CD4-positive, CD25-positive, alpha-beta regulatory T cell (primary cell): ENCODE measurements at places on chromosomes 7 and 10. TPM values are rescaled to one million over a fixed set of nuclear protein-coding genes. Genes with fewer than 3 reads are reported as not detected.

- no peak for DNase-seq
Measured at GRCh38 chr10:117609095-117609795, 66.7 kb downstream of the EMX2 start.

DNA sequence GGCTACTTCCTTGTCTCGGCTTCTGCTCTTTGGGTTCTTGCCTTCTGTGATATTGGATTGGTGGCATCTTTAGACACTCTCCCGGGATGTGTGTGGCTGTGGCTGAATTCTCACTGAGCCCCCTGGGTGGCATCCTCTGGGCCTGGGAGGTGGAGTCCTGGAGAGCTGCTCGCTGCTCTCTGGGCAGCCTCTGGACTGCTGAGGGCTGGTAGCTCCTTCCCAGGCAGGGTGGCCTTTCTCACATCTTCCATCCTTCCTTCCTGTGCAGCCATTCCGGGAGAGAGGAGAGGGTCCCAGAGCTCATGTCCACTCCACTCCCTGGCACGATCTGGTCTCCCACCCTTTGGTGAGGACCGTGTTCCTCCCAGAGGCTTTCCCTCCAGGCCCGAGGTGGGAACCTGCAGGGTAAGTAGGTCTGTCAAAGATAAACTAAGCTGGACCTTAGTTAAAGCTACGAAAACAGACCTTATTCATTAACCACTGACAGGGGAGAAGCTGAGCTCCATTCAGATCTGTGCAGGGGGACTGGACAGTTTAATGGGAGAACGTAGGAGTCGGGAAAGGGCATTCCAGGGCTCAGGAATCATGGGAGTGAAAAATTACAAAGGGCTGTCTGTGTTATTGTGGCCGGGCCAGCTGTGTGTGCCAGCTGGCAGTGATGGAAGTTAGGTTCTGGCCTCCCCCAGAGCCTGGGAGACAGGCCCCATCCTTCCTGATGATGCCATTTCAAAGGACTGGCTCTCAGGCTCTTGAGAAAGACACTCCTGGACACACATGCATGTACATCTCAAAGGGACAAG, 8.7 kb downstream of the ATP6V0E2 start:
- no peak for DNase-seq

DNA sequence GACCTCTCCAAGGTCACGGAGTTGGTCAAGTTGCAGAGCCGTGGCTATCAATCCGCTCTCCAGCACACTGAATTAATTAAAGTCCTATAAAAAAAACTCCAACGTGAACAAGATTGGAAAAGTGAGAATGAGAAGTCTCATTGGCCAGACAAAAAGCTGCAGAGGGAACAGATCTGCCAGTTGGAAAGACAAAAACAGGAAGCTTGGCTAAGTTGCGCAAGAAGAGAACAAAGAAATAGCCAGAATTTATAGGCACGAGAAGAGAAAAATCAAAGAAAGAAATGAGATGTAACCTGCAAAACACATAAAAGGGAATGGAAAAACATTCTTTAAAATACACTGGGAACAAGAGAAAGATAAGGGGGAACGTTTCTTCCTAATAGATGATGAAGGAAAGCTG, 45.7 kb upstream of the CRTAC1 start:
- no peak for DNase-seq

GRCh38 chr7:33041631-33042428, 20.7 kb downstream of the NT5C3A start:
- no peak for DNase-seq

DNA sequence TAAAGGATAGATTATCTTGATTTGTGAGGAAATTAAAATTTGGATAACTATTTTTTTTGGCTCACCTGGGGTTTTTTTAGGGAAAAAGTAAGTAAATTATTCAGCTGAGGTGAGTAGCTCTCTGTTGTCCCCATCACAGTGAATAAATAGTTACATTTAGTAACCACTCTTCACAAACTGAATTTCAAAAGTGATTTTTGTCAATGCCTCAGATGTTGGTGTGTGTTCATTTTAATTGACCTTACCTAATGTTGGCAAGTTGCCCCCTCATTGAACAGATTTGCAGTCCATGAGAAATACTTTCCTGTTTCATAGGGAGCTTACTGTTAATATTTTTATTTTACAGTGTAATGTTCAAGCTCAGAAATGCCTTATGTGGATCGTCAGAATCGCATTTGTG, 18.3 kb downstream of the PLEKHA1 start:
- no peak for DNase-seq

DNA sequence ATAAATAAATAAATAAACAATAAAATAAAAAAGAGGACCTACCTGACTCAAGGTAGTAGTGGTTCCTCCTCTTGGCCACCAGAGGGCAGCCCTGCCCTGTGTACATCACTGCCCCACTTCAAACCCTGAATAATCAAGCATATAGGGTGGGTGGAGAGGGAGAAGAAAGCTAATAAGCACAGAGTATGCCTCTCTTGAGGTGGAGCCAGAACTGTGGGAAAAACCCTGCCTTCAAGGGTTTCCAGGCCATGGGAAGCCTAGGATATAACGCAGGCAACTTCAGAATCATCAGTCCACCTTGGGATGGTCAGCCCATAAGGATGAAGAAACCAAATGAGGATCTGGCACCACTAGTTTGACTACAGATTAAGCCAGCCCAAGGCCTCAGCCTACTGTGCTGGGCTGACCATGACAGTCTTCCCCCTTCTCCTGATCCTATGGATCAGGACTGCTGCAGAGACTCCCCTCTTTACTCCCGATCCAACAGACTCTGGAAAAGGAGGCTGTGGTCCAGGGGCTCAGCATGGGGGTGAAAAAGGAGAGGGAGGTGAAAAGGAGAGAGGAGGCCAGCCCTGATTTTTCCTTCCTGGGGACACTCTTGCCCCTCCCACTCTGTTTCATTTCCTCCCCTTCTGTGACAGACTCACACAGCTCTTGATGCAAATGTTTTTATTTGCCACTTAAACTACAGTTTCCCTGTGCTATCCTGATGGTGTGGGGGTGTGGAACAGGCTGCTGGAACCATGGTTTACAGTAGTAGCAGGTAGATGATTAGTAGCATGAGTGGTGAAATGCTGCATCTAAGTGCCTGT, 10.1 kb downstream of the AVPI1 start:
- DNase-seq: peak; percentile 57

DNA sequence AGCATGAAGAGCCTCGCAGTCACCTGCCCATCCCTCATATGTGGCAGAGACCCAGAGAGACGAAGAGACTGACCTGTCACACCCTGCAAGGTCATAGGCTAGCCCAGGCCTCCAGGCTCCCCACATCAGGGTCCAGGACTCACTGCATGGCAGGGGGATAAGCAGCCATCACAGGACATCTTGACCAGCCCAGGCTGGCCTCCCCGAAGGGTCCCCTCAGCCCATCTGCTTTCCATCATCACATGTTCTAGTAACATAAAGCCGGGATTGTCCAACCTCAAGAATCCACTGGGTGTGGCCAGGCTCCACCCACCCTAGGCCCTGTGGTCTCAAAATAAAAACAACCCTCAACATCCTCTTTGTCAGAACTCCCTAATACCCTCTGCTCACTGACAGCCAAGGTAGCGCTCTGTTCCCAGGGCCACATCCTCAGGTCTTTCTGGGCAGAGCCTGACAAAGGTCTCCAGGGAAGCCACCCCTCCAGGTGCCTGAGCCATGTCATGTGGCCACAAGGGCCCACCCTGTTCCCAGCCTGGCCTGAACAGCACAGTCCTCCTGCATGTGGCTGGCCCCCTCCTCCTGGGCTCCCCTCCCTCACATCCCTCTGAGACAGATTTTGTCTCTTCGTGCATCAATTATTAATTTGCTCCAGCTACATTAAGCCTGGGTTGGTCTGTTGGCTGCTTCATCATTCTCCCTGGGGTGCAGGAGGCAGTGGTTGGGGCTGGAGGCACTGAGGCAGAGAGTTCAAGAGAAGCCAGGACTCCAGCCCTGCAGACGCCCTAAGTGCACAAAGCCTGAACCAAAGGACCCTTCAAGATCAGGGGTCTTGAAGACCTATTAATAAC, 131.8 kb upstream of the UNC5B start:
- DNase-seq: no peak

- DNase-seq: no peak
Measured at GRCh38 chr7:20053334-20054104, 163.7 kb downstream of the MACC1 start.

Gene CDHR1
- 0.25 TPM for total RNA-seq

Gene HTRA1
- total RNA-seq: not detected
